Kidney capillary endothelial cell (primary cell): ENCODE measurements at places on chromosomes 7 and 10.

DNA sequence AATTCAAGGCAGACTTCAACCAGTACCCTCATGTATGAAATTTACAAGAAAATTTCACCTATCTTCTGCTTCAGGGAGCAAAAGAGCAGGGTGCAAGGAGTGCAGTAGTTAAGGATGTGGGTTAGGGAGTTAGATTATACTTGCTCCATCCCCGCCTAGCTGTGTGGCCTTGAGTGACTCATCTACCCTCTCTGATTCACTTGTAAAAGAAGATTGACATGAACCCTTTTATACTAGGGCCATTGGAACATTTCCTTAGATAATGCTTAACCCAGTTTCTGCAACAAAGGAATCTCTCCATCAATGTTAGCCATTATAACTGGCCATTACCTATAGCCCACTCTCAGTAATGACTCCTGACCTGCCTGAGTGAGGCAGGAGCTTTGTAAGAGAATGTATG lies 10.2 kb upstream of the HSPA12A start:
- no peak for DNase-seq

DNA sequence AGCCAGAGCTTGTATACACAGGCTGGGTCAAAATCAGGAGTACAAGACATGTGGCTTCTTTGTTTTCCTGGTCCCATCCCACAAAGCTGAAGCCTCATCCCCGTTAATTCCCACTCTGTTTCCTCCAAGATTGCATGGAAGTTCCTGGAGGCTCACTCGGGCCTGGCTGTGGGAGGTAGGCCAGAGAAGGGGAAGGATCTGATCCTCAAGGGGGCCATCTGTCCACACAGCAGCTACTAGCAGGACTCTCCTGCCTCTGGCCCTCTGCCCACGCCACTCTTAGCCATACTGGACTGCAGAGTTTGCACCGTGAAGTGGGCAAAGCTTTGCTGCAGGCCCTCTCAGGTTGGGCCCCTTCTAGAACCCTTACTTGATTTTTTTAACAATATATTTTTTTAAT lies 160.6 kb downstream of the FGFR2 start:
- no peak for DNase-seq

- no peak for DNase-seq
These were observed 122.1 kb upstream of the NFE2L3 start for GRCh38 chr7:26029911-26030310.

DNA sequence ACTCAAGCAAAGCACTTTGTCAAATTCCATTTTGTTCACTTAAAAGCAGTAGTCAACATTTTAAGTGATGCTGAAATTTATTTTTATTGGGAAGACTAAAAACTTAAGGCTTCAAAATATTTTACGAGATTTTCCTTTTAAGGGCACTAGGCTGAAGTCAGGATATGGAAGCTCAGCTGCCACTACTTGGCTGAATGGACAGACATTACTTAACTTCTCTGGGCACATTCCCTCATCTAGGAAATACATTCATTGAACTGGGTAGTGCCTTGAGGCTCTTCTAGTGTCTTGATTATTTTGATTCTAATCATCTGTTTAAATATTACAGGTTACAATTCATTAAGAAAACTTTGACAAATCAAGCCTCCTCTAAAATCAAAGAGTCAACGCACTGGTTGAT lies 11.1 kb downstream of the MEOX2 start:
- no peak for DNase-seq

GRCh38 chr7:70322856-70323255 lies 724.6 kb downstream of the AUTS2 start:
- DNase-seq: no peak

DNA sequence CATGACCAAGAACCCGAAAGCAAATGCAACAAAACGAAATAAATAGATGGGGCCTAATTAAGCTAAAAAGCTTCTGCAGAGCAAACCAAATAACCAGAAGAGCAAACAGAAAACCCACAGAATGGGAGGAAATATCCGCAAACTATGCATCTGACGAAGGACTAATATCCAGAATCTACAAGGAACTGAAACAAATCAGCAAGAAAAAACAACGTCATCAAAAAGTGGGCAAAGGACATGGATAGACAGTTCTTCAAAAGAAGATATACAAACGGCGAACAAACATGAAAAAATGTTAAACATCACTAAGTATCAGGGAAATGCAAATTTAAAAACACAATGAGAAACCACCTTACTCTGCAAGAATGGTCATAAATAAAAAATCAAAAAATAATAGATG lies 35.3 kb upstream of the CACUL1 start:
- DNase-seq: no peak

GRCh38 chr7:39712751-39713150 lies 89.4 kb downstream of the RALA start:
- DNase-seq: no peak

DNA sequence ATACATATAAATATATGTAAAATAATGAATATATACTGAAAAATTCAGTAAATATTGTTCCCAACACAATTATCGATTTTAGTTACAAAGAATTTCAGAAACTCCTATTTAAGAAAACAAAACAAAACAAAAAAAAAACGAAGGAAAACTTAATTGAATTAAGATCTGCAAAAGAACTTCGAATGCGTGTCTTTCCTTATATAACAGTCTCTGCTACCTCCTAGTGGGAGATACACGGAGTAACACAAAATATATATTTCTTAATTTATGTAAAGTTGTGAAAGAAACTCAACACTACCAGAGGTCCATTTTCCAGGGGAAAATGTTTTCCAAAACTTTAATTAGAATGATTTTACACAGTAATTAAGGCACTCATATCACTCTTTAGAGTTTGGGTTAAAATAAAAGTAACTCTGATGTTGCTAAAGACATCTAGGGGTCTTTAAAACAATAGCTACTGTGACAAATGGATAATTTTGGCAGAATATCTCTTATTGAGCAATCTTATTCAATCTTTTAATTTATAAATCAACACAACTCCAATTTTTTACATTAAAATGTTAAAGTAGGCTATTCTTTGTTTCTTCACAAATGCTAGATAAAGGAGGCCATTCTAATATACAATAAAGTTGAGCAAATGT lies 41.6 kb downstream of the NEBL start:
- DNase-seq: peak; percentile 11

DNA sequence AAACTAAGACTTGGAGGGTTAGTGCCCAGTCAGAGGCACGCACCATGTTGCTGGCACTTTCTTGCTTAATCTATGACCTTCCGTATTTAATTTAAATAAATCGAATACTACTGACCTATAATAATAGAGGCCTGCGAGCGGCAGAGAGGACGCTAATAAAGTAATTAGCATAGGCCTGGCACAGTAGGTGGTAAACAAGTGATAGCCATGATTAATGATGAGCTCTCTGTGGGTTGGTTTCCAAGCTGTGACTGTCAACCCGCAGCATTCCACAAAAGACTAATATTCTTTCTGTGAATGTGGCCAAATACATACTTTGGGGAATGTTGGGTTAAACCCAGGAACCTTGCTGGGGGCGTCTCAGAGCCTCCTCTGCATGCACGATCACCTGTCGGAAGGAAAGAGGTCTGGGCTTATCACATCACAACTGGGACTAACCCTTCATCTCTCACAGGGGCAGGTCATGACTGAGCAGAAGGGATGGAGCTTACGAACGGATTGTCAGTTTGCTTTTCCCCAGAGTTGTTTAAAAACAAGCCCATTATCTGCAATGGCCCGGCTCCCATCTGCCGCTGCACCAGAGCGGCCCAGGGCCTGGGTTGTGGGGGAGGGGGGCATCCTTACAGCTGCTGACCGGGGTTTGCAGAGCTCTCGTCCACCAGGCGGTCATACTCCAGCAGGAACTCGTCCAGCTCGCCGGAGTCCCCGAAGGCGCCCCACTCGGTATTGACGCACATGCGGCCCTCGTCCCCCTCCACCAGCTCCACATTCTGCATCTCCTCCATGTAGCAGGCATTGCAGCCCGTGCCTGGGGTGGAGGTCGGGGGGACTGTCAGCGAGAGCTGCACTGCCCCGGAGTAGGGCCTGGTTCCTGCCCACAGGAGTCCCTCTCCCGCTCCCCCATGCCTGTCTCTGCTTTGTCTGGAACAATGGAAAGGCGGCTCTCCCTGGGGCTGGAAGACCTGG lies 6.2 kb upstream of the MYL7 start:
- DNase-seq: no peak

DNA sequence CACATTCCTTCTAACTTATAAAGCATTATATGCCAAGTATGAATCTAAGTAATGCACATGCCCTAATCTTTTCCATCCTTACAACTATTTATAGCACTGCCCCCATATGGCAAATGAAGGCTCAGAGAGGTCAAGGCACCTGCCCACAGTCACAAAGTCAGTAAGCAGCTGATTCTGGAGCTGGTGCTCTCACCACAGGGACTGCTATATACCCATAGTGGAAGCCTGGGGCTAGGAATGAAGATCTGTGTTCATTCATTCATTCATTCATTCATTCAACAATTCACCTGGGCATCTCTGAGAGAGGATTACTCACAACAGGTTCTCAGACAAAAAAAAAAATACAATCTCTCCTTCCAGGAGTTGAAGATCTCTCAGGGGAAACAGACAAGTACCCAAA lies 213.4 kb downstream of the KCNMA1 start:
- no peak for DNase-seq

DNA sequence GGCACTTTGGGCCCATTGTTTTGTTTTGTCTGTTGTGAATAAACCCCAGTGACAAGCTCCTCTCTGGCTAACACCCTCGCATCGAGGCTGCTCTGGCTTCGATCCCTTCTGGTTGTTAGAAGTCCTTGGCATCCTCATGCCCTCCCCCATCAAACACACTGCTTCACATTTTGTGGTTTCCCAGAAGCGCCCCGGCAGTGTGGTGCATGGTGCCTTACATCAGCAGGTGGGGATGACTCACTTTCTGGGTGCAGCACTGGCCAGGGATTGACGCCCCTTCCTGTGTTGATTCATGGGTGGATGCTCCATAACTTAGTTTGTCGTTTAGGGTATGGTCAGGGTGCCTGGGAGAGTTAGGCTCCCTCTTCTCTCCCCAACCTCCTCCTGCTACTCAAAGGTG lies 51.4 kb downstream of the PLPP4 start:
- DNase-seq: no peak

DNA sequence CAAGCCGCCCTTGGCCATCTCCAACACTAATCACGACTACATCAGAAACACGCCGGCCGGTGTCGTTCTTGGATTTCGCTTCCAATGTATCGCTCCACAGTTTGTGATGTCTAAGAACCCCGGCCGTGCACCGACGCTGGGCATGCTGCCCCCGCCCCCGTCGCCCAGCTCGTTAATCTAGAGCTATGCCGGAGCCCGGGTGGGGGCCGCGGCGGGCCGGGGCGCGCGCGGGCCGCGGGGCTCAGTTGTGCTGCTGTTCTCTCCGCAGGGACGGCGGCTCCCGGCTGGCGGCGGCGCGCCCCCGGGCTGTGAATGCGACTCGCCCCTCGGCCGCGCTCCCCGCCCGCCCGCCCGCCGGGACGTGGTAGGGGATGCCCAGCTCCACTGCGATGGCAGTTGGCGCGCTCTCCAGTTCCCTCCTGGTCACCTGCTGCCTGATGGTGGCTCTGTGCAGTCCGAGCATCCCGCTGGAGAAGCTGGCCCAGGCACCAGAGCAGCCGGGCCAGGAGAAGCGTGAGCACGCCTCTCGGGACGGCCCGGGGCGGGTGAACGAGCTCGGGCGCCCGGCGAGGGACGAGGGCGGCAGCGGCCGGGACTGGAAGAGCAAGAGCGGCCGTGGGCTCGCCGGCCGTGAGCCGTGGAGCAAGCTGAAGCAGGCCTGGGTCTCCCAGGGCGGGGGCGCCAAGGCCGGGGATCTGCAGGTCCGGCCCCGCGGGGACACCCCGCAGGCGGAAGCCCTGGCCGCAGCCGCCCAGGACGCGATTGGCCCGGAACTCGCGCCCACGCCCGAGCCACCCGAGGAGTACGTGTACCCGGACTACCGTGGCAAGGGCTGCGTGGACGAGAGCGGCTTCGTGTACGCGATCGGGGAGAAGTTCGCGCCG lies 1.9 kb downstream of the VWC2 start:
- DNase-seq: no peak

DNA sequence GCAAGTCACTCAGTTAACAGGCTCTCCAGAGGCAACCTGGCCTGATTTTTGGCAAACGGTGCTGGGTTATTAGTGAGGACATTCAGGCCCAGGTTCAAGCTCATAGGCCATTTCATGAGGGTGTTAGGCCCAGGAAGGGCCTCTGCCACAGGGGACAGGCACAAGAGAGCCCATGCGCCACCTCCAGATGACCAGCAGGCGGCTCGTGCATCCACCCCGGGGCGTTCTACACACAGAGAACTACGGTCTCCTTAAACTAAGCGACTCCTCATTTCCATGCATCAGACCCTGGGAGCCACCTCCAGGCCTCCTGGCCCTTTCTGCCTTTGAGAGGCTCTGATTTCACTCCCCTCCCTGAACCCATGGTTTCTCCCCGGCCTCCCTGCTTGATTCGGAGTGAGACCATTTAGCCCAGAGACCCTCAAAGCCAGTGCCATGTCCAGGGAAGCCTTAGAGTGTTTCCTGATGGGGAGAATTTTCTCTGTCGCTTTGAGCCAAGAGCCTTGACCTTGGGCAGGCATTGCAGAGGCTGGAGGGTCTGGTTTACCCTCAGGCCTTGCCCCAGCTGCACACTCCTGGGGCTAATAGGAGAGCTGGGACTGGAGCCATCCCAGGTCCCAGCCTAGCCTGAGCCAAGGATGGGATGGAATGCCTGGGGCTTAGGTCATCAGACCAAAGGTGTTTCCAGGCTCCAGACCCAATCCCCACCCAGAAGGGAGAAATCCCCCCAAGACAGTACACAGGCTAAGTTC lies 188.0 kb downstream of the GRID1 start:
- no peak for DNase-seq

GRCh38 chr7:39033885-39034624 lies 56.3 kb downstream of the POU6F2 start:
- no peak for DNase-seq

DNA sequence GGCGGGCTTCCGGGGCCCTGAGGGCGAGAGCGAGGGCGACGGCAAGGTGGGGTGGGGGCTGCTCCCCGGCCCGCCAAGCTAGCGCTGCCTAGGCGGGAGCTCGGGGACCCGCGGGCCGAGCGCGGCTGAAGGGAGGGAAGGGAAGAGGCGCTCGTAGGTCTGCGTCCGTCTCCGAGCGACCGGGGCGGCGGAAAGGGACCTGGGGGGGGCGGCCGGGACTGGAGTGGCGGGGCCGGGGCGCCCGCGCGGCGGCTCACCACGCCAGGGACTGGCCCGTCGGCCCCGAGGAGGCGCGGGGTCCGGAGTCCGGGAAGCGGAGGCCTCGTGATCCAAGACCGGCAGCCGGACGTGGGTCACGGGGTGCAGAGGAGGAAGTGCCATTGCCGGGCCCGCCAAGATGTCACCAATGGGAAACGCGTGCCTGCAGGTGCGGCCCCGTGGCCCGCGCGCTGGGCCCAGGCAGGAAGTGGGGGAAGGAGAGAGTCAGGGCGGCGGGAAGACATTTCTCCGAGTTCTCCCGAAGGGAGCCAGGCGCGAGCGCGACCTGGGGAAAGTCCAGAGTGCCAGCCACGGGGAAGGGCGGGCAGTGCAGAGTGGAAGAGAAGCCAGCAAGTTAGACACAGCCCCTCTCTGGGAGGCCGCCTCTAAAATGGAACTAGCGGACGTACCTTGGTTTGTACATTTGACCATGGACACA lies 11.9 kb downstream of the HNRNPF start:
- DNase-seq: peak; percentile 89

DNA sequence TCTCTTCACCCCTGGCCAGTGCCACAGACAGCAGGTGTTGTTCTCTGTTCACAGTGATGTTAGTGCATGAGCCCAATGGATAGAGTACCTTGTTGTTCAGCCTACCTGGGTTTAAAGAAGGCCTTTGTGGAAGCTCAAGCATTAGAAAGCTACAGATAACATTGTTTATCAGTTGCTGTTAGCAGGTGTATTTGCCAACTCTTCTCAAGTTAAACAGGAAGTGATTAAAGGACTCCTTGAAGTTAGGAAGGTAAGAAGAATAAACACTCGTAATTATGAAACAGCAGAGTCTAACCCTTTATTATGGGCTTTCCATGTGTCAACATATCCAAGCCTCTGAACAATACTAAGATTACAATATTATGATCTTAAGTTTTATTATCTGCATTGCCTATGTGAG lies 25.9 kb downstream of the RGR start:
- DNase-seq: no peak
